Forelimb muscle (tissue), 1 donor: ENCODE measurements at places on chromosomes 12 and 14.

GRCh38 chr14:89125216-89125615 is 291.8 kb downstream of the FOXN3 start:
- no peak for DNase-seq

DNA sequence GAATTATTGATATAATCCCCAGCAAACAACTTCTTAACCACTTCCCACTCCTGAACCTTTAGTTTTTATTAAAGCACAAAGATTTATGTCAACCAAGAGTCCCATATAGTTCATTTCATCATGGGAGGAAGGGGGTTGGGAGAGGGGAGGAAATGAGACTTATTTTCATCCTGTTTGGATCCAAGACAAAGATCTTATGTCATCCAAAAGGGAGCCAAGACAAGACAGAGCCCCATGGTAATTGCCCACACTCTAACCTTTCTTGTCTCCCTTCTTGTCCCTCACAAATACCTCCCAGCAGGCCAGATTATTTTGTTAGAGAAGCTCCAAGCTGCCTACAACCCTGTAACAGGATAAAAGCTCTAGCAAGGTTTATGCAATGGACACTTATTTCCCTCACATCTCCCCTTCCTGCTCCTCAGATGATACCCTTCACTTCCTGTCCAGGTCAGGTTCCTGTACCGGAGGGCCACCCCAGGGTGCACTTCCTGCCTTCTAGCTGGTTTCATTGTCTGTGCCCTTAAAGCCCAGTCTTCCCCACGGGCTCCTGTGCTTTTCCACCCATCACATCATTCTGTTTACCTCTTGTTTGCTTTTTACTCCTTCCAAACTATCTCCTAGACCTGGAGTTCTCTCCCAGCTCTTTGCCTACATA is 123.7 kb upstream of the MDM1 start:
- DNase-seq = no peak

DNA sequence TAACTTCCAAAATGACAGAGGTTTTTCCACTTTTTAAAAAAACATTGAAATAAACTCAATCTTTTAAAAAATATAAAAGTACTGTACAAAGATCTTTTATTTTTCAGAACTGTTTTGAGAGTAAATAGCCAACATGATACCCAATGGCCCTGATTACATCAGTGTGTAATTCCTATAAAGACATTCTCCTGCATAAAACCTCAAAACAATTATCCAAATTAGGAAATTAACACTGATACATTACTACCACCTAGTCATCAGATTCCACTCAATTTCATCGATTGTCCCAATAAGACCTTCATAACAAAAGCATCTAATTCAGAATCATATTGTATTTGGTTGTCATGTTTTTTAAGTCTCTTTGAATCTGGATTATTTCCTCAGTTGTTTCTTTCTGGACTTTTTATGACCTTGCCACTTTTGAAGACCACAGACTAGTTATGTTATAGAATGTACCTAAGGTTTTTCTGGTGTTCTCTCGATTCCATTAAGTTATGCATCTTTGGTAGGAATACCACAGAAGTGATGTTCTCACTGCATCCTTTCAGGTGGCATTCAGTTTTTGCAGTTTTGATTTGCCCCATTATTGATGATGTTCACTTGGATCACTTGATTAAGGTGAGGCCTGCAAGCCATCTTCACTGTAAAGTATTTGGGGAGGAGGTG is 4.0 kb upstream of the YEATS4 start:
- no peak for DNase-seq

DNA sequence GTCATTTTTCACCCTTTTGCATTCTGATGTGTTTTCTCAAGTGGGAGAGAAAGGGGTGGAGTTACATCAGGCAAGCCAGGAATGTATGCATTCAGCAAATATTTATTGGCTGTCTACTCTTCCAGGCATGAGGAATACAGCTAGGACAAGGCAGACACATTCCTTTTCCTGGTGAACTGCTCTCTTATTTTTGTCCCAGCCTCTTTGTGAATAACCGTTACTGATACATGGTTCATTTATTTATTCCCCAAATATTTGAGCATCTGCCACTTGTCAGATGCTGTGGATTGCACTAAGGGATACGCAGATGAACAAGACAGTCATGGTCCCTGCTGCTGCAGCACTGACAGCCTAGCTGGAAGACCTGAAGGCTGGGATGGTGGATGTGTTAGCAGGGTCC is 6.1 kb downstream of the PELI2 start:
- DNase-seq = no peak

DNA sequence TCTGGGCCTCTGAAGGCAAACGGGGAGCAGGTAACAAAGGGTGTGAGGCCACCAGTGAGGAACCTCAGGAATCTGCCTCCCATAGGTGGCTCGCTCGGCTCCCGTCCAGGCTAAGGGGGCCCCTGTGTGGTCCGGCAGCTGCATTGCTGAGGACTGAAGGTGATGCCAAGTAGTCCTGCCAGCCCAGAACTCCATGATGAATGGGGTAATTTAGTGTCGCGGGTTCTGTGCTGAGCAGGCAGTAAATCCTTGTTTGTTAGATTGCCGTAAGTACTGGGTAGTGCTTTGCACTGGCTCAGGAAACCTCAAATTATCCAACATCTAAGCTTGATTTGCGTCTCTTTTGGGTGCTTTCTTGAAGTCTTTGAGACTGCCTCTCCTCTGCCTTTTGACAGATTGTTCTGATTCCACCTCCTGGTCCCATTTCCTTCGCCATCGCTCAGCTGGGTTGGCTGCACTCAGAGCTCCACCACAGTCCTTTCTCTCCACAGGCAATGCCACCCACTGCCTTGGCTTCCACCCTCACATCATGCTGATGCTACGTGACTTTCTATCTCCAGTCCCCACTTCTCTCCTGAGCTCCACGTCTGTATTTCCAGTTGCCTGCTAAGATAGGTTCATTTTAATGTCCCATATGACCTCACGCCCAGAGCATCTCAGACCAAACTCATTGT is 392.0 kb downstream of the FUT8 start:
- DNase-seq = no peak

GRCh38 chr12:52171950-52172512 is 19.8 kb downstream of the KRT80 start:
- DNase-seq = no peak

DNA sequence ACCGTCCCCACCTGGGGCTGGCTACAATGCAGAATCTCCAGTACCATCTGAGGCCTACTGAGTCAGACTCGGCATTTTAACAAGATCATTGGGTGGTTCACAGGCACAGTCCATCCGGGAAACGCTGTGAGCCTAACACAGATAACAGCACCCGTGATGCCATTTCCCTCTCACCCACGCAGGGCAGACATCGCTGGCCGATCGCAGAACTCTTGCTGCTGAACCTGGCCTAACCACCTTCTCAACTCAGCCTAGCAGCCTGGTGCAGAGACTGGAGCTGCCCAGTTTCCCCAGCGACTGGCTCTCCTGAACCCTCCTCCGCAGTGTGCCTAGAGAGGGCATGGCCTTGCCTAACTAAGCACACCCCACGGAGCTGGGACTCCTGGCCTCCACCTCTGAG is 83.3 kb downstream of the NCOR2 start:
- DNase-seq = no peak
